Lower lobe of right lung (tissue), 2 donors: ENCODE measurements at places on chromosomes 6 and 20. TPM values are rescaled to one million over a fixed set of nuclear protein-coding genes. Genes with fewer than 3 reads are reported as not detected.

CNKSR3 gene
- total RNA-seq = 9.5 TPM

GRCh38 chr20:17732907-17733521, 33.2 kb downstream of the BANF2 start:
- H3K36me3 ChIP-seq = no peaks in the 10 kb centered on the region
- DNase-seq = no peak
- H3K27me3 ChIP-seq = no peaks in the 10 kb centered on the region
- no peak overlapping the region for H3K27ac ChIP-seq
- H3K4me1 ChIP-seq = no peaks in the 10 kb centered on the region
- no peak overlapping the region for H3K4me3 ChIP-seq

HSPA1L gene
- total RNA-seq = 2.5 TPM

GRCh38 chr6:164982389-164982788, 327.0 kb downstream of the C6orf118 start:
- no peak overlapping the region for H3K4me3 ChIP-seq
- H3K36me3 ChIP-seq = no peaks in the 10 kb centered on the region
- no peak for DNase-seq
- H3K4me1 ChIP-seq = no peaks in the 10 kb centered on the region

DNA sequence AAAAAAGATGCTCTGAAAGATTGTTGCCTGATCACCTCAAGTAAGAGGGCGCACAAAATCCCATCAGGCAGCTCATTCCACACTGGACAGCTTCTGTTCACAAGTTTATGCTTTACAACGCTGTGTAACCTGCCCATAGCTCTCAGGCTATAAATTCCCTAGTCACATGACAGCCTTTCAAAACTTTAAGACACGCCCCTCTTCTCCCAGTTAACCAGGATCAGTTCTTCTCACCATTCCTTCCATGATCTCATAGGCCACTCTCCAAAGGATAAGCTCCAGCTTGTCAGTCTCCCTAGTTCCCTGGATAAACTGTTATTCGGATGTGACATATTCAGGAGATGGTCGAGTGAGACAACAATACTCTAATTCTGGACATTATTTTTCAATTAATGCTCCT, 15.0 kb downstream of the ADNP start:
- H3K4me1 ChIP-seq = peaks cover 89% of the 10 kb centered on the region
- H3K4me3 ChIP-seq = no peak overlapping the region
- no peak for DNase-seq
- peaks cover 3% of the 10 kb centered on the region for H3K36me3 ChIP-seq
- H3K27ac ChIP-seq = no peak overlapping the region

SLC17A1 gene
- not detected for total RNA-seq

GRCh38 chr6:166774770-166775169, 147.7 kb upstream of the RPS6KA2 start:
- no peaks in the 10 kb centered on the region for H3K36me3 ChIP-seq
- no peaks in the 10 kb centered on the region for H3K27me3 ChIP-seq
- DNase-seq = no peak
- no peak overlapping the region for H3K27ac ChIP-seq
